ENCODE measurements at places on chromosomes 3 and 15.

GRCh38 chr3:4290272-4290893, 12.8 kb upstream of the SETMAR start:
- no peak for DNase-seq

- no peak for DNase-seq
Observed at GRCh38 chr3:168539909-168540308, 444.2 kb upstream of the GOLIM4 start.

GRCh38 chr3:156772588-156773206, 53.5 kb upstream of the LEKR1 start:
- DNase-seq, result no peak

DNA sequence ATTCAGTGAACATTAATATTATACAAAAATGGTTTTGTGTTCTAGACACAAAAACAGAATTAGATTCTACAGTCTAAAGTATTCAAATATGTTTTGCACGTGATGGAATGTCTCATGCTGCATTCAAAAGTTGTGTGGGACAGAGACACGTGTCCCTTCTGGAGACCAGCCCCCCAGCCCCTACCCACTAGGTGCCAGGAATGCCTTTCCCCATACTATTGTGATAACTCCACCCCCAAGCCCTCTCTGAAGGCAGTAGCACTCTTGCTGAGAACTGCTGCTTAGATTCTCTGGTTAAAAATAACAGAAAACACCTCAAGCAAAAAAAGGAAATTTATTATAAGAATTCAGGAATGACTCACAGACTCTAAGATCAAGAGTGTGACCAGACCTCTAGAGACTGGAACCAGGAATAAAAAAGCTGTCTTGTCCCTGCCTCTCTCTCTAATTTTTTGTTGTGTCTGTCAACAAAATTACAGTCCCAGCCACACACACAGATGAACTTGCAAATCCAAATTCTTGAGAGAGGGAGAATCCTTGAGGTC, 57.7 kb downstream of the PXYLP1 start:
- DNase-seq, result no peak

GRCh38 chr15:71702496-71702895, 107.9 kb upstream of the NR2E3 start:
- DNase-seq, result no peak

- DNase-seq, result no peak
Observed at GRCh38 chr3:170605490-170605889, 19.6 kb upstream of the SLC7A14 start.

GRCh38 chr15:65082303-65082953, 5.9 kb downstream of the KBTBD13 start:
- DNase-seq, result no peak

DNA sequence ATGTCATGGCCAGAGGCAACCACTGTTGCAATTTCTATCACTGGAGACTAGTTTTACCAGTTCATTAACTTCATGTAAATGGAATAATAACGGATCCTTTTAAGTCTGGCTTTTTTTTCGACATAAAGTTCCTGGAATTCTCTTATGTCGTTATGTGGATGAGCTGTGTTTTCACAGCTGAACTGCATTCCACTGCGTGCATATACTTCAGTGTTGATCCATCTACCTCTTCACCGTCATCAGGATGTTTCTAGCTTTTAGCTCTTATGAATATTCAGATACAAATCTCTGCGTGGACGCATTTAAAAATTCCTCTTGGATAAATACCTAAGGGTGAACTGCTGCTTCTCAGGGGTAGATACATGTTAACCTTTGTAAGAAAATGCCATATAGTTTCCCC, 15.6 kb upstream of the CYFIP1 start:
- DNase-seq, result no peak

DNA sequence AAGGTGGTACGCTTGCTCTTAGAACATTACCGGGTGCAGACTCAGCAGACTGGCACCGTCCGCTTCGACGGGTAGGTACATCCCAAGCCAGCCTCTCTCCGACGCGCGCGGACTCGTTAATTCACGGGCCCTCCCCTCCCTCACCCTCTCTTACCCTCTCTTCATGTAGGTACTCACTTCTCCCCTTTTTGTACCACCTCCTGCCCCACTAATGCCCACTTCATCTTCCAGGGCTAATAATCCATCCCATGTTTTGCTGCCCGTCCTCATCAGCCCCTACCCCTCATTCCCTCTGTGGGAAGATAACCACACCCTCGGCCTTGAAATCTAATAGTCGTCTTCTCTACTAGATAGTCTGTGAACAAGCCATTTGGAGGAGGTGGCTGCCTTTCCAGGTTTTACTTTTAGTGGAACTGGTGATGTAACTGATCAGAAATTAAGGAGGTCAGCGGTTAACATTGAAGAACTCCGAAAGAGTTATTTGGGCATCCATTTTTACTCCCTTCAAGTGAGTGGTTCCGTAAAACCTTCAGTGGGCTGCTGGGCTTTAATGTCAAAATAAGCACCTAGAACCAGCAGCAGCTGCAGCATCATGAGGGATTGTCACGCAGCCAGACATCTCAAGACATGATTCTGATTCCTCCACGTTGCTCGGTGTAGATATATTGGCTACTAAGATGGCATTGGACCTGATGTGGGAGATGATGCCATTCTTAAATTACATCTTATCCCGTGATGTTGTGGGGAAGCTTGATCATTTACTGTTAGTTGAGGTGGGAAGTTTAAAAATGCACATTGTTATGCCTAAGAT, 1.3 kb downstream of the FEM1B start:
- DNase-seq, result no peak

GRCh38 chr3:180267202-180267843, 230.6 kb upstream of the PEX5L start:
- no peak for DNase-seq

DNA sequence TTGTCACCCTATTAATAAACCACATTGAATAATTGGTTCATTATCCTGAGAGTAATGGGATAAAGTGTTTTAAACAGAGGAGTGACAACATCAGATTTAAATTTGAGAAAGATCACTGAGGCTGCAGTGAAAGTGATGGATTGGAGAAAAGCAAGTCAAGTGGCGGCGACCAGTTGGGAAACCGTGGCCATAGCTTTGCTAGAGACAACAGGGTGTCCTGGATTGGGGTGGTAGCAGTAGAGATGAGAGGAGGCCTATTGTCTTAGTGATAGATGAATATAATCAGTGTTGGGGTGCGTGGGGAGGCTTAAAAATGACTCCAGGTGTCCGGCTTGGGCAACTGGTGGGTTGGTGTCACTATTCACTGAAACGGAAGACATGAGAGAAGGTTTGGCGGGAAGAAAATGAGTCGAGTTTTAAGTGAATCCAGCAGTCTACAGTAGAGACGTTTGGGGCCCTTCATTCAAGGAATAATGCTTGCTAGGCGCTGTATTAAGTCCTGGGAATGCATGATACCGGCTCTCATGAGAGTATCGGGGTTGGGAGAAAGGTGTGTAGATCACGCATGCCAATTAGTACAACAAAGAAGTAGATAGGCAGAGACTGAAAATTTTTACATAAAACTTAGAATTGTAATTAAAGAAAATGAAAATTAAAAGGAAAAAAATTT, 819 bp downstream of the NEK4 start:
- DNase-seq, result no peak

GRCh38 chr3:129211772-129212171, 28.1 kb upstream of the CNBP start:
- DNase-seq, result no peak

DNA sequence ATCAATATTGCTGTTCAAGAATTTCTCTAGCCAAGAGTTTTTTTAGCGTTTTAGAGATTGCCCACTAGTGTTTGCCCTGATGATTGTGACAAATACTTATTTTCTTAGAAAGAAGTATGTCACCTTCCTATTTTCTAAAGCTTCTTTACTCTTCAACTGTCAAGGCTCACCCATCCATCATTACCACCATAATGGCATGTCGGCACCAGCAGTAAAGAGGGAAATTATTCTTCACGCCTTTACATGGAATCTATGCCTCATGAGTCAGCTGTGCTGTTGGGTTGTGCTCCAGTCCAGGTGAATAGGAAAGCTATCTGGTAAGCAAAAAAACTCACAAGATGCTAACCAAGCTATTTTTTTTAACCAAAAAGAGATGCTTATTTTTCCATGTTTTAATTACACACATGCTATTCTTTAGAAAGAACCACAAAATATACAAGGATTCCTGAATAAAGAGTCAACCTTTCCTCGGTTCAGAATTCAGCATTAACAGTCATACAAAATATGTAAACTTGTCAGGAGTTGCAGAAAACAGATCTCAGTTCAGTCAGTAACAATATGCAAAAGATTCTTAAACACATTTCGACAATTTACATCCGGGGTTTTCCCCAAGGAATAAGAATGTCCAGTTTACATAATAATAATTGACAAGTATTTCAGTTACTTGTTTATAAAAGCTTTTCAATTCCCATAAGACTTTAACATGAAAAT, 128.0 kb downstream of the ATP8B4 start:
- DNase-seq, result no peak

DNA sequence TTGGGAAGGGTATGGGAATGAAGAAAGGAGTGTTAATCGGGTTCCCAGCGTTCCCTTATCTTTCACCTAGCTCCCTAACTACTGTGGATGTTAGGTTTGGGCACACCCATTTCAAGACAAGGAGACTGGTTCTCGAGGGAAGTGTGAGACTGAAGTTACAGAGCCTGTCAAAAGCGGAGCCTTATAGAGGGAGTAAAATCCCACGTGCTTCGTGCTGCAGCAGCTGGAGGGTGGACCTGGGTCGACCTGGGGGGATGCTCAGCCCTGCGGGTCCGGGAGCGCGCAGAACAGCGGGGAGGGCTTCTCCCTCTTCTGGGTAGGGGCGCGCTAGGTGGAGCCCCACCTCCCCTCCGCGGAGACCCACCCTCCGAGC, 314 bp upstream of the TMED3 start:
- DNase-seq, result no peak
